ENCODE measurements at places on chromosomes 2 and 18.

DNA sequence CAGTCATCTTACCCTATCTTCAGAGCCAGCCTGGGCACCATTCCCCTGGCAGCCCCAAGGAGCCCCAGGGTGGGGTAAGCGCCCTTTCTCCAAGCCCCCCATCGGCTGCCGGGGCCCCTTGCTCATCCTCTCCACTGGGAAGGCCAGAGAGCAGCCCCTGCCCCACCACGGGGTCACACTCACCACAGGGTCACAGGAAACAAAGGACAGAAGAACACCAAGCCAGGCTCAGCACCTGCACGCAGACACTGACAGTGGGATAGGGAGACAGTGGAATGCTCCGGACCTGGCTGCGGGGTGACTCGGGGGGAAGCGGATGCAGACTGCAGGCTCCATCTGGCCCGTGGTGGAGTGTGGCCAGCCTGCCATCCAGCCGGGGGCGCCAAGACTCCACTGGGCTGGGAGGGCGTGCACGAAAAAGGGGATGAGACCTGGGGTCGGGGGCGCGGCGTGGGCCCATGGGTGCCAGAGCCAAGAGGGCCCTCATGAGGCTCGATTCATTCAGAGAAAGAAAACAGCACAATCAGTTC is 21.1 kb downstream of the HDAC4 start:
- DNase-seq, result no peak

DNA sequence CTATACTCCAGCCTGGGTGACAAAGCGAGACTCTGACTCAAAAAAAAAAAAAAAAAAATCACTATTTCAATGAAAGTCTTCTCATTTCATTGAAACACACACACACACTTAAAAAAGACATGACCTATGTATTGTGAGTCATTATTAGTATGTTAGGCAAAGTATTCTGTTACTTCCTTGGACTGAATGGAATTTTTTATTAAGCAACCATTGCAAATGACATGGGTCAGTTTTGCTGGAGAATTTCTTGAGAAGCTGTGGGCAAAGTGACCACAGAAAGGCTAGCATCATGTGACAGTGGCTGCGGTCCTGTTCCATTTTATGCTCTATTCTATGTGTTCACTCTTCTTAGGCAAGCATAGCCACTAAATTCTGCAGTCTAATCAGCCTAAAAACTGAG is 695.7 kb downstream of the TDRD15 start:
- DNase-seq, result no peak

DNA sequence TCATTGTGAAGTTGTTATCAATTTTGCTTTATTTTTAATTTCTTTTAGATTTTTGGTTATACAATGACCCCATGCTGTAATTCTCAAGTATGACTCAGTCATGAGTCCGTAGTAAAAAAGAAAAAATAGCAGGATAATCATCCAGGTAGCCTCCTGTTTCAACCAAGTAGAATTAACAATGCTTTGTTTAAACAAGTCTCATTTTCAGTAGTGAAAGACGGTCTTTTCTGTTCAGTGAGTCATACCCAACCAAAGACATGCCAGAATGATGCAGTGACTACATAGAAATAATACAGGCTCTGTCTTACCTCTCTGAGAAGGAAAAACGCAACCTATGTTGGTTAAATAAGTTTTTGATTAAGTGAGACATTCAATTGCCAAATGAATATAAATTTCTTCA is 67.8 kb upstream of the DSC1 start:
- no peak for DNase-seq

GRCh38 chr2:220789961-220790360 is 782.1 kb downstream of the EPHA4 start:
- no peak for DNase-seq

DNA sequence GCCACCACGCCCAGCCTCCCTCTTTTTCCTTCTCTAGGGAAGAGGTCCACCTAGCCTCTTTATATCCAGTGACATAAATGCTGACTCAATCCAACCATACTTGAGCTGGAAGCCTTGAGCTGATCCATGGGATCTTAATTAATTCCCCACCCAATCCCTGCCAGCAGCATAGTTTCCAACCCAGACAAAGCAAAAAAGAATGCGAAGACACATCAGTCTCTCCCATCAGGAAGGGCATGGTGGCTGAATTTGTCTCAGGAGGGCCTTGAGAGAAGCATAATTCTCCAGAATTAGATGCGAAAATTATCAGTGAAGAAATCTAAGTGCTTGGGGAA is 22.5 kb downstream of the CASP10 start:
- DNase-seq, result no peak

- DNase-seq, result no peak
Observed at GRCh38 chr2:28522481-28522880, 26.6 kb downstream of the PLB1 start.

GRCh38 chr2:6864923-6865345 is 773 bp downstream of the CMPK2 start:
- DNase-seq, result no peak
